ENCODE measurements at places on chromosomes 5 and 9. TPM values are rescaled to one million over a fixed set of nuclear protein-coding genes. Genes with fewer than 3 reads are reported as not detected.
A peak's percentile ranks its signal among the peaks of the same experiment; 100 is the strongest.

- no peak for DNase-seq
- H3K27me3 ChIP-seq: peaks cover 3% of the 10 kb centered on the region
- H3K36me3 ChIP-seq: no peaks in the 10 kb centered on the region
- H3K27ac ChIP-seq: no peak overlapping the region
- H3K4me3 ChIP-seq: no peak overlapping the region
Measured at GRCh38 chr5:93151896-93152295, 429.1 kb downstream of the NR2F1-AS1 start.

The DCTN4 gene
- total RNA-seq: 73.3 TPM

- H3K27me3 ChIP-seq: peaks cover 3% of the 10 kb centered on the region
- no peaks in the 10 kb centered on the region for H3K4me1 ChIP-seq
- H3K4me3 ChIP-seq: no peak overlapping the region
- no peaks in the 10 kb centered on the region for H3K36me3 ChIP-seq
Measured at GRCh38 chr9:84153885-84154284, 173.3 kb downstream of the RMI1 start.

The PCDHGB7 gene
- total RNA-seq: 8.0 TPM

The SV2C gene
- 0.27 TPM for total RNA-seq

GRCh38 chr5:177557796-177558195 lies 3.4 kb upstream of the FAM193B start:
- no peak overlapping the region for H3K4me3 ChIP-seq
- no peaks in the 10 kb centered on the region for H3K27me3 ChIP-seq
- peaks cover 3% of the 10 kb centered on the region for H3K36me3 ChIP-seq
- H3K4me1 ChIP-seq: peaks cover 27% of the 10 kb centered on the region

The IL12B gene
- not detected for total RNA-seq

GRCh38 chr5:27434335-27434734 lies 395.9 kb upstream of the CDH9 start:
- H3K4me3 ChIP-seq: no peak overlapping the region
- no peaks in the 10 kb centered on the region for H3K27me3 ChIP-seq
- no peak for DNase-seq

The CLIC3 gene
- 0.64 TPM for total RNA-seq

DNA sequence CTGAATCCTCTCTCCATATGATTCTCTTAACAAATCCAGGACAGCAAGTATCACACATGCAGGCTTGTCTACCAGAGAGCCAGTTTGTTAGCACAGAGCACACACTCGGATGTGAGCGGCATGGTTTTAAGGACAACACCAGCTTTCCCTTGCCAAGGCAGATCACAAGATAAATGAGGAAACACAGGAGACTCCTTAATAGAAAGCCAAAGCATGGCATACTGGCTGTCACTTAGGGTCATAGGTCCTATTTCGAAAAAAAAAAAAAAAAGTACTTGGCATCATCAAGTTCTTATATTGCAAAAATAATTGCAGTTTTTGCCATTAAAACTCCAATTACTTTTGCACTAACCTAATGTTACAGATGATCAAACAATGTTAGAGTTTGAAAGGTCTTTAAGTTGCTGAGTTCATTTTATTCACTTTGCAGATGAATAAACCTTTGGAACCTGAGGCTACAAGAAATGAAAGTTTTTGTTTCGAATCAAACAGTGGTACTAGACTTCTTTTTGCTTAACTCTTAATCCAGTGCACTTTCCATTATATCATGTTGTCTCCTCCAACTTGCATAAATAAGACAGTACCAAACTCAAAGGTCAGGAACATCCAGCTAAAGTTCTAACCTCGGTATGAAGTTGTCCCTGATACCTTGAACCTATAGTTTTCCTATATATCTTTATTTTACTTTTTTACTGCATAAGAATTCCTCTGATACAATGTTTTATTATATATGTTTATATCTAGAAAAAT lies 138.5 kb downstream of the MPDZ start:
- peaks cover 13% of the 10 kb centered on the region for H3K4me1 ChIP-seq
- peak overlapping the region; percentile 65 for H3K27ac ChIP-seq
- no peak for DNase-seq
- no peaks in the 10 kb centered on the region for H3K27me3 ChIP-seq
- H3K36me3 ChIP-seq: peaks cover 10% of the 10 kb centered on the region

- no peaks in the 10 kb centered on the region for H3K4me1 ChIP-seq
- no peak overlapping the region for H3K4me3 ChIP-seq
- H3K27ac ChIP-seq: no peak overlapping the region
- no peak for DNase-seq
- H3K36me3 ChIP-seq: no peaks in the 10 kb centered on the region
- H3K27me3 ChIP-seq: peaks cover 1% of the 10 kb centered on the region
Measured at GRCh38 chr9:135614821-135615665, 24.3 kb downstream of the GLT6D1 start.

Data from progenitor cell of endocrine pancreas (in vitro differentiated cells).